Endothelial cell (in vitro differentiated cells): ENCODE measurements at places on chromosomes 1 and 21.
A peak's percentile ranks its signal among the peaks of the same experiment; 100 is the strongest.

- no peak for DNase-seq
- H3K4me3 ChIP-seq: no peak overlapping the region
- H3K27me3 ChIP-seq: no peaks in the 10 kb centered on the region
- H3K4me1 ChIP-seq: no peaks in the 10 kb centered on the region
- H3K36me3 ChIP-seq: peaks cover 8% of the 10 kb centered on the region
Observed at GRCh38 chr1:10122926-10123325, 87.4 kb upstream of the KIF1B start.

DNA sequence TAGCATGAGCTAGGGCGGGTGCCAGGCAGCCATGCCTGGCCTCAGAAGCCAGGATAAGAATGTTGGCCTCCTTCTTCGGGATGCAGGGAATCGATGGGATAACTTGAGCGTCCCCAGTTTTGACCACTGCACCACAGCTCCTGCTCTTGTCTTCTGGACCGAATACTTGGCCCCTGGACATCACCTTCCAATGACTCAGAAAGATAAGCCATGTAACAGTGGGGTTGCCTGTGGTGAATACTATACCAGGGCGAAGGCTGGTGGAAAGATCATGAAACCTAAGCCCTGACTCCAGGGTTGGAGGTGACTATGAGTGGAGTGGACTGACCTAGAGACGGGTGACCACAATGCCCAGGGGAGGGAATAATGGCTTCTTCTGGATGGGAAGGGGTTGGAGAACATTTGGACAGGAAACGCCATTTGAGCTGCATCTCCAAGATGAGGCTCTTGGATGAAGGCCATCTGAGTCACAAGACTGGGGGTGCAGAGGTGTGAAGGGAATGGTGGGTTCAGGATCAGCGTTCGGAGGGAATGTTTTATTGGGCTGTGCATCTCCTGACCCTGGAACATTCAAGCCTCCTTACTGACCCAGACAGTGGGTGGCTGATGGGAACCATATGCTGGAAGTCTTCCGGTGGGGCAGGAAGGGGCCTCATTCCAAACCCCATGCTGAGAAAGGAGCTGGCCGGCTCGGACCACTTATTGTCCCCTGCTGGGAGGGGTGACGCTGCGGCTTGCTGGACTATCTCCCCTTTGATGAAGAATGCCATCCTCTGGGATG is 18.5 kb upstream of the KCNE2 start:
- no peak for DNase-seq
- no peaks in the 10 kb centered on the region for H3K36me3 ChIP-seq
- peaks cover 2% of the 10 kb centered on the region for H3K4me1 ChIP-seq
- peaks cover 2% of the 10 kb centered on the region for H3K27me3 ChIP-seq

- H3K27me3 ChIP-seq: peaks cover 7% of the 10 kb centered on the region
- H3K27ac ChIP-seq: no peak overlapping the region
- H3K4me3 ChIP-seq: no peak overlapping the region
- no peaks in the 10 kb centered on the region for H3K4me1 ChIP-seq
- H3K36me3 ChIP-seq: no peaks in the 10 kb centered on the region
- no peak for DNase-seq
Observed at GRCh38 chr1:39819091-39819812, 30.6 kb upstream of the BMP8B start.

DNA sequence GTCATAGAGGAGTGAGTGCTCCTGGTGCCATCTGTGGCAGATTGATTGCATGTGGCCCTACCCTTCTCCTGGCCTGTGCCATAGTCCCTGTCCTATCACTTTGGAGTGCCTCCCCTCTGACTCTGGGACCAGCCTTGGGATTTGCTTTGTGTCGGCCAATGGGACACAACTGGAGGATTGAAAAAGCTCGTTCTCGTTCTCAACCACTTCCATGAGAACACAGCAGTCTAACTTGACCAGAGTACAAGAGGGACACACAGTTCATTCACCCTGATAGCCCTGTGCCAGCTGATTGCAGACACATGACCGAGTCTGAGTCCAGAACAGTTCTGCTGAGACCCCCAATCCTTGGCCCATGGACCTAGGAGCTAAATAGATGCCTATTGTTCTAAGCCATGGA is 47.8 kb downstream of the C1orf198 start:
- DNase-seq: no peak
- H3K36me3 ChIP-seq: no peaks in the 10 kb centered on the region
- H3K4me3 ChIP-seq: no peak overlapping the region
- H3K27ac ChIP-seq: no peak overlapping the region
- H3K27me3 ChIP-seq: no peaks in the 10 kb centered on the region

DNA sequence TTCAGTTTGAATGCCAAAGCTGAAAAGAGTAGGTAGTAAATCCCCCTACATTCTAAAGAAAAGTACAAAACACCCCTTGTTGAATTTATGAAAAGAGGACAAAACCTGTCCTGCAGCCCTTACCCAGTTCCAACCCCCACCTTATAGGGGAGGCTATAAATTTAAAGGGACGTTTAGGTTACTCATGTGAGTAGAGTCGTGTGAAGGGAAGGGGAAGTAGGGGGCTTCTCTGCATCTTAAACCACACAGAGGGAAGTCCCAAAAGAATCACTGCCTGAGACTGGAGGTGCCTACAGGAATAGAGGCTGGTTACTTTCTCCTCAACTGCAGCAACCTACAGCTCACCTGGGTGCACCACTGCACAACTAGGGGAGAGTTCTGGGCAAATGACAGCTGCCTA is 36.7 kb upstream of the KIRREL1 start:
- no peaks in the 10 kb centered on the region for H3K27me3 ChIP-seq
- no peak for DNase-seq
- no peak overlapping the region for H3K27ac ChIP-seq
- peaks cover 9% of the 10 kb centered on the region for H3K4me1 ChIP-seq
- H3K36me3 ChIP-seq: no peaks in the 10 kb centered on the region

- H3K4me1 ChIP-seq: no peaks in the 10 kb centered on the region
- peaks cover 3% of the 10 kb centered on the region for H3K36me3 ChIP-seq
- H3K4me3 ChIP-seq: no peak overlapping the region
- H3K27me3 ChIP-seq: no peaks in the 10 kb centered on the region
- no peak overlapping the region for H3K27ac ChIP-seq
Observed at GRCh38 chr21:40797891-40798290, 49.1 kb downstream of the DSCAM start.

DNA sequence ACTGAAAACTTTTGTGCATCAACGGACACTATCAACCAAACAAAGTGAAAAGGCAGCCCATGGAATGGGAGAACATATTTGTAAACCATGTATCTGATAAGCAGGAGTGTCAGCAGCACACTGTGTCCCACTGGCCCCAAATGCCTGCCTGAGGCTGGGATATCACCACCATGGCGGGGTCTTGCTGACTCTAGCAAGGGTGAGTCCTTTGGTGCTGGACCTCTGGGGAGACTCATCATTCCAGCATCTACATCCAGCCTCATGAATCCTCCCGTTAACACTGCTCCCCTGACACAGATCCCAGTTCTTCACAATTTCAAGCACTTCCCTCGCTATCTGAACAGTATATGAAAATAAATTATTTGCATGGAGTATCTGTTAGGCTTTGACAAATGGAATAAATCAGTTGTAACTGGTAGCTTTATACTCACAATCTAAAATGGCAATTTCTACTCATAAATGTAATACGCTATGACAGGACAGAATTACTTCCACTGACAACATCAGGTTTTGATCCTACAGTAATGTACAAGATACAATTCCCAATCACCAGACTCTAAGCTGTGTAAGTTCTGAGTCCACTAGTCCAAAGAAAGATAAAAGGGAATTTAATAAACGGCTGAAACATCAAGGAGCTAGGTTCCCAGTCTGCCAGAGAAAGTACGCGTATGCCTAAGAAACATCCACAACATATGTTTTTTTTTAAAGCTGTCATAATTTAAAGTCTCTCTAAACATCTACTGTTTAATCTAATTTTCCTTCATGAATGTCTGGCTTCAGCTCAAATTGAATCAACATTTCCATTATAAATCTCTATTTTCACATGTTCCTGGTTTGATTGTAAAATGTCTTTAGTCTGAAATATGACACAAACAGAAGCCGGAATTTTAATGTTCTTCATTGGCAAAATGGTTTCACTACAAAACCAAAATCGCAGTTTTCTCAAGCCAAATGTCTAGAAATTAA is 95.1 kb downstream of the SIPA1L2 start:
- peaks cover 5% of the 10 kb centered on the region for H3K27me3 ChIP-seq
- H3K36me3 ChIP-seq: peaks cover 21% of the 10 kb centered on the region
- no peak overlapping the region for H3K27ac ChIP-seq

DNA sequence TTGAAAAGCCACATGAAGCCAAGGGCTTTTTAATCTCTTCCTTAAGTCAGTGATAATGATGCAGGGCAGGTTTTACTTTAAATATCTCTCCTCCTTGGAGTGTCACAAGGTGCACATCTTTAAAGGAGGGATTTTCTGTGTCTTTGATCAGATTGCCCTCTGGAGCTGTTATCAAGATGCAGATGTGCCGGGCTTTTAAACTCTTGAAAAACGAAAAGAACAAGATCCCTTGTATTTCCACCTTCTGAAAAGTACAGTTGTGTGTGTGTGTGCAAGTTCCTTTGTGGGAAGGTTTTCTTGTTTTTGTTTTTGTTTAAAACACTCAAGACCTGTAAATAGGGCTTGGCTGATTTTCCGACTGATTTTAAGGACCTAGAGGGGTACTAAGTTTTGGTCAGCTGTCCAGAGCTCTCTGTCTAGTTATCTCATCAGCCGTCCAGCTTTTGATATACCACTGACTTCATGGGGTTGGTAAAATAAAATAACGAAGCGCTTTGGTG is 1.6 kb downstream of the MARK1 start:
- H3K27ac ChIP-seq: peak overlapping the region; percentile 70
- no peak for DNase-seq
- peak overlapping the region; percentile 96 for H3K4me3 ChIP-seq
- peaks cover 14% of the 10 kb centered on the region for H3K27me3 ChIP-seq

DNA sequence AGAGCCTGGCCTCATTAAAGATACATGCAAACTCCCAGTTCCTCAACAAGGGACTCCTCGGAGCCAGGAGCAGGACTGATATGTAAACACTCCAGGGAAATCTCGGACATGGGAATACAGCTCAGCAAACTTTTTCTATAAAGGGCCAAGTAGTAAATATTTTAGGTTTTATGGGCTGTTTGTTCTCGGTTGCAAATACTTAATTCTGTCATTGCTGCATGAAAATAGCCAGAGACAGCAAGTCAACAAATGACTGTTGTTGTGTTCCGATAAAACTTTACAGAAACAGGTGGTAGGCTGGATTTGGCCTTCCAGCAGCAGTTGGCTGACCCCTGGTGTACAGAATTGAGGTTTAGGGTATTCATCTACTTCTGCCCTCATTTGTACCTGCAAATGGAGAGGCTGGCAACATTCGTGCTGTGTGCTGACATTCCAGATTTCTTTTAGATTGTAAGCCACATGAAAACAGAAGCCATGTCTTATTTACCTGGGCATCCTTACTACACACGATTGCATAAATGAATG is 360.3 kb downstream of the NTNG1 start:
- no peak overlapping the region for H3K27ac ChIP-seq
- no peaks in the 10 kb centered on the region for H3K36me3 ChIP-seq
- H3K4me3 ChIP-seq: no peak overlapping the region
- no peaks in the 10 kb centered on the region for H3K4me1 ChIP-seq

GRCh38 chr1:202192770-202193613 is 607 bp upstream of the LGR6 start:
- no peak overlapping the region for H3K27ac ChIP-seq
- peaks cover 2% of the 10 kb centered on the region for H3K4me1 ChIP-seq
- DNase-seq: peak; percentile 84
- H3K4me3 ChIP-seq: no peak overlapping the region
- no peaks in the 10 kb centered on the region for H3K36me3 ChIP-seq
- H3K27me3 ChIP-seq: peaks cover 17% of the 10 kb centered on the region
